ENCODE measurements at places on chromosomes 13 and 19. TPM values are rescaled to one million over a fixed set of nuclear protein-coding genes. Genes with fewer than 3 reads are reported as not detected.

The PGLYRP1 gene
- total RNA-seq = not detected

The ZNF497 gene
- total RNA-seq = 1.5 TPM

The ADGRE1 gene
- not detected for total RNA-seq

The PRR19 gene
- total RNA-seq = 0.43 TPM

The GJA3 gene
- 0.65 TPM for total RNA-seq

The KLK14 gene
- total RNA-seq = not detected

The PRR20C gene
- not detected for total RNA-seq

The NCAN gene
- total RNA-seq = not detected

The CEACAM5 gene
- total RNA-seq = not detected

The LILRA1 gene
- not detected for total RNA-seq

The CD22 gene
- 0.97 TPM for total RNA-seq
